ENCODE measurements at places on chromosomes 12 and 14. TPM values are rescaled to one million over a fixed set of nuclear protein-coding genes. Genes with fewer than 3 reads are reported as not detected.

The CTSG gene
- total RNA-seq: not detected

The NPC2 gene
- total RNA-seq: 12.4 TPM

The MYH7 gene
- total RNA-seq: not detected

The CAPZA3 gene
- total RNA-seq: not detected

The YEATS4 gene
- 39.9 TPM for total RNA-seq

The ISCA2 gene
- 28.2 TPM for total RNA-seq

The BICD1 gene
- 18.7 TPM for total RNA-seq

The EID3 gene
- 6.2 TPM for total RNA-seq

The EFS gene
- not detected for total RNA-seq

The SEC23A gene
- 37.1 TPM for total RNA-seq

The CLEC2A gene
- total RNA-seq: not detected

The LRIG3 gene
- not detected for total RNA-seq

The SSPN gene
- total RNA-seq: not detected

The BDKRB2 gene
- total RNA-seq: not detected

The KRT1 gene
- total RNA-seq: not detected

The SERPINA1 gene
- total RNA-seq: 0.55 TPM

The TMEM229B gene
- total RNA-seq: 1.5 TPM

The ADGRD1 gene
- total RNA-seq: 0.57 TPM

The LHX5 gene
- not detected for total RNA-seq

The ACOT4 gene
- 4.0 TPM for total RNA-seq

The MYH6 gene
- not detected for total RNA-seq

The KLRC3 gene
- total RNA-seq: 1.8 TPM

The NOXRED1 gene
- 0.27 TPM for total RNA-seq

The HELB gene
- total RNA-seq: 12.1 TPM

The MYF5 gene
- total RNA-seq: not detected

The ASCL1 gene
- total RNA-seq: not detected

The FAIM2 gene
- total RNA-seq: 0.23 TPM

The KRT73 gene
- not detected for total RNA-seq

The EML1 gene
- 1.3 TPM for total RNA-seq

The DHRS2 gene
- total RNA-seq: 3.5 TPM

The PLA2G1B gene
- total RNA-seq: not detected

The DPPA3 gene
- total RNA-seq: not detected

The C1S gene
- total RNA-seq: 1.0 TPM

The CIROP gene
- not detected for total RNA-seq

All from activated CD8-positive, alpha-beta memory T cell treated with anti-CD3 and anti-CD28 coated beads for 36 hours (primary cell).